Stimulated activated CD8-positive, alpha-beta memory T cell treated with anti-CD3 and anti-CD28 coated beads, Interleukin-4, amount 100 ng/mL, for 1 hour (primary cell): ENCODE measurements at places on chromosomes 5 and 9.

DNA sequence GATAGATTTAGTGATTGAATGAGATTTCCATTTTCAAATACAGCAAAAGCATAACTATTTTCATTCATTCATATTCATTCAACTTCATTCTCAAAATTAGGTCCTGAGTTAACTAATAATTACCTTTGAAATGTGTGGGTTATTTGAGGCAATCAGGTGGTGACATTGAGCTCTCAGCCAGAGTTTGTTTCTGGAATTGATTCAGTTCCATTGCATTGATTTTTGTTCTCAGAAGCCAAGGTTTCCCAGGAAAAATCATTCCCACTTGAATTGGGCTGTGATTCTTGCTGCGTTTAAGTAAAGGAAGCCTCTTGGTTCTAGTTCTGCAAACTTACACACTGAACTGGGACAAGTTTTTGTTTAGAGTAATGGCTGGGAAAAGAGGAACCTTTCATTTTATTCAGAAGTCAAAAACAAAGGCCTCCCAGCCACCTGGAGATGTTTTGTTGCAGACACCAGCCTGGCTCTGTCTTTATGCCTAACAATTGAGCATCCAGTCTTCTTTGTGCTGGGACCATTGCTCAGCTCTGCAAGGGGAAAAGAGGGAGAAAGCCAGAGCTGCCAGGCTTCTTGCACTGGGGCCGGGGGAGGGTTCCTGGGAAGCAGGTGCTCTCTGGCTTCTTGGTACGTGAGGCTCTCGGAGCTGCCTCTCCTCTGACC, 198.6 kb downstream of the TRIO start:
- DNase-seq: no peak

- no peak for DNase-seq
These were observed 267.1 kb upstream of the GRIA1 start for GRCh38 chr5:153223376-153223775.

DNA sequence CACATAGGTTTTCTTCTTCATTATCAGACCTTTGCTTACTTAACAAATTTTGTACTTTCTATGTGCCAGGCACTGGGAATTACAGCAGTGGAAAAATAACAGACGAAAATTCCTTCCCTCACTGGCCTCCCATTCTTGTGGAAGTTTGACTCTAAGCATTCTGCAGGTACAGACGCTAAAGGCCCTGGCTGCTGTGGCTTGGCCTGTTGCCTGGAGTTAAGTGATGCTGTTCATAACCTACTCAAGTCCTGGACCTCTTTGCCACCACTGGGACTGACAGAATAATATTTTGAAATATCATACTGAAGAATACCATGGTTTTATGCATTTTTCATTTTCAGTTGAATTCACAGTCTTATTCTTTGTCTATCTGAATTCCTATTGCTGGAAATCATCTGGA, 97.3 kb upstream of the SPATA31C2 start:
- DNase-seq: no peak

GRCh38 chr5:150485693-150486401, 22.1 kb upstream of the NDST1 start:
- DNase-seq: no peak
